ENCODE measurements at places on chromosomes 2 and 18. TPM values are rescaled to one million over a fixed set of nuclear protein-coding genes. Genes with fewer than 3 reads are reported as not detected.

NAT8 gene
- total RNA-seq, result not detected

PRKAG3 gene
- total RNA-seq, result 0.16 TPM

POMC gene
- not detected for total RNA-seq

VIL1 gene
- 0.02 TPM for total RNA-seq

SRD5A2 gene
- not detected for total RNA-seq

GAL3ST2 gene
- total RNA-seq, result not detected

CCT7 gene
- 876 TPM for total RNA-seq

DLX1 gene
- total RNA-seq, result 13.5 TPM

GPBAR1 gene
- 0.25 TPM for total RNA-seq

IDH1 gene
- 61.1 TPM for total RNA-seq

SULT1C4 gene
- 1.6 TPM for total RNA-seq

ADRA2B gene
- total RNA-seq, result not detected

MAP4K4 gene
- 139 TPM for total RNA-seq

POTEF gene
- 8.6 TPM for total RNA-seq

UGT1A3 gene
- not detected for total RNA-seq

ZNF804A gene
- 16.8 TPM for total RNA-seq

SMARCAL1 gene
- total RNA-seq, result 9.4 TPM

MROH2A gene
- total RNA-seq, result not detected

G6PC2 gene
- not detected for total RNA-seq

QPCT gene
- total RNA-seq, result 3.2 TPM

SALL3 gene
- not detected for total RNA-seq

RAB12 gene
- total RNA-seq, result 51.2 TPM

NOSTRIN gene
- total RNA-seq, result 0.40 TPM

UBE2E3 gene
- 163 TPM for total RNA-seq

TSPYL6 gene
- total RNA-seq, result 0.03 TPM

POTEI gene
- 0.47 TPM for total RNA-seq

LIMS3 gene
- 6.2 TPM for total RNA-seq

SKA1 gene
- 49.9 TPM for total RNA-seq
